ENCODE measurements at places on chromosomes 1 and 21. TPM values are rescaled to one million over a fixed set of nuclear protein-coding genes. Genes with fewer than 3 reads are reported as not detected.

DNA sequence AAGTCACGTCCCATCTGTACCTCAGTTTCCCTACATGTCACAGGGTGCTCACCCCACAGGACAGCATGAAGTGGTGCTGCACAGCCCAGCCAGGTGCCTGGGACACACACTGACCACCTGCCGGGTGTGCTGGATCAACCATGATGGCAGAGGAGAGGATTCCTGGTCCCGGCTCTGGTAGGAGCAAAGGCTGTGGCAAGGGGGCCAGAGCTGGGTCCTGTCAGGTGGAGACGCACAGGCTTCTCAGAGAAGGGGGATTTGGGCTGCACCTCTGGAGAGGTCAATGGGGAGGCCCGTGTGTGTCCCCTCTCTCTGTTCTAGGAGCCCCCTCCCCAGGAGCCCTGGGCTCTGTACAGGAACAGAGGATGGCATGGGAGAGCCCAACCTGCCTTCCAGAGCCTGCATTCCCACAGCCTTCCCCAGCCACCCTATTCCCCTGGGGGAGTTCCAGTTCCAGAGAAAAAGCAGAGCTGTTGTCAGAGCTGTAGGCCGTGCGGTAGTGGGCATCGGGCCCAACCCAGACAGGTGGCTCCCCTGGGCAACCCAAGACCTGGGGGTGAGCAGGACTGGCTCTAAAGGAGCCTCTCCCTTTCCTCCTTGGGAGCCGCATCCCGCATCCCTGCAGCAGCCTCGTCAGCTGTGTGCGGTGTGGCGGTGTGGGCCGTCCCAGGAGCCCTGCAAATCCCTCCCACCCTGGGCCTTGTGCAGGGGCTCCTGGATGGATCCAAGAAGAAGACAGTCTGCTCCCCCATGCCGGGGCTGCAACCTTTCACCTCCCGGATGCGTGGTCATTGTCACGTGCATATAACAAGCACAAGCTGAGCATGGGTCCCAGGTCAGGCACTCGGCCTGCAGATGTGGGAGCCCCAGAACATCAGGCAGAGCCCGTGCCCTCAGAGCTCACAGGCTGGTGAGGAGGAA, 2.9 kb upstream of the TFF3 start:
- DNase-seq, result no peak

DNA sequence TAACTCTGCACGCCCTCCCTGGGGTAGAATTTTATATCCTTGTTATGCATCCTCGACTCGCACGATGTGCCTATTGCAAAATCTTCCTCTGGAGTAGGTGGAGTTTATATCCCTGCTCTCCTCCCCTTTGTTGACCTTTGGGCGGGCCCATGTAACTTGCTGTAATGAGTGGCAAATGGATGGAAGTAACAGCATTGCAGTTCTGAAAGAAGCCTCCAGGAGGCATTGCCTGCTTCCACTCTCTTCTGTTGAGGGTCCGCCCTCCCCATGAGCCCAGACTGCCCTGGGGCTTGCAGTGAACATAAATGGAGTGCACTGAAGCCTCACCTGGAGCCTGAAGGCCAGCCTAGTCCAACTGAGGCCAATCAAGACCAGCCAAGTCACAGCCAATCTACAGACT, 62.2 kb upstream of the GRIK3 start:
- no peak for DNase-seq

GRCh38 chr1:77977989-77978292, 931 bp downstream of the FUBP1 start:
- no peak for DNase-seq

Gene UMODL1
- total RNA-seq, result not detected

Gene TBX19
- 0.29 TPM for total RNA-seq

Data from RPMI7951 (cell line).